Activated naive CD8-positive, alpha-beta T cell treated with anti-CD3 and anti-CD28 coated beads, Interleukin-2, amount 50 U/mL, for 24 hours (primary cell): ENCODE measurements at places on chromosomes 3 and 15.

DNA sequence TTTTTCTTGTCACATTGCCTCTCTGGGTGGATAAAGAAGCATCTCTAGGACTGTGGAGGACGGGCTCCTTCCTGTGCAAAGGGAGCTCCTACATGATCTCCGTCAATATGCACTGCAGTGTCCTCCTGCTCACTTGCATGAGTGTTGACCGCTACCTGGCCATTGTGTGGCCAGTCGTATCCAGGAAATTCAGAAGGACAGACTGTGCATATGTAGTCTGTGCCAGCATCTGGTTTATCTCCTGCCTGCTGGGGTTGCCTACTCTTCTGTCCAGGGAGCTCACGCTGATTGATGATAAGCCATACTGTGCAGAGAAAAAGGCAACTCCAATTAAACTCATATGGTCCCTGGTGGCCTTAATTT is 478 bp downstream of the GPR15 start:
- no peak for DNase-seq

- DNase-seq = no peak
Observed at GRCh38 chr3:16309558-16309957, 44.5 kb downstream of the OXNAD1 start.

DNA sequence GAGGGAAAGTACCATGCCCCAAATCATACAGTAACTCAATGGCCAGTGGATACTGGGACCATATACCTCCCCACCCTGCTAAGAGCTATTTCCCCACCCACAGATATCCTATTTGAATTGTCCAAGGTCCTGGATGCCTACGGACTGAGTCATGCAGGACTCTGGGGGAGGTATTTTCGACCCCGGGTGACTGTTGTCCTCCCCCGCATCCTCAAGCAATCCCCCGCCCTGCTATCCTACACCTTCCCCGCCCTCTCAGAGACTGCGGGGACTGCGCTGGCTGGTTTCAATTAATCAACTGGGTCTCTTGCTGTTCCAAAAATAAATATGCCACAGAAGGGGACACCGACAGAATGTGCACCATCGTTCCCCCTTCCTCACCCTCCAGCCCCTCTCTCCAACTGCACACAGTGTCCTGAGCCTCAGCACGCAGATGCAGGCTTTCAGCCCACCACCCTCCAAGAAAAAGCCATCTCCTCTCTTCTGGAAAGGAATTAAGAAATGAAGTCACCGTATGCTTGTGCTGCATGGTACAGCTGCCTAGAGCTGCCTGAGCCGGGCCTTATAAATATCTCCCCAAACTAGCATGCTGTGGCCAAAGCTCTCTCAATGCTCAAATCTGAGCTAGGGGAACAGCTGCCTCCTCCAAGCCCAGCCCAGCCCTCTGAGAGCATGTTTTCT is 8.1 kb downstream of the CAV3 start:
- DNase-seq = no peak

GRCh38 chr3:129622933-129623332 is 16.5 kb upstream of the PLXND1 start:
- DNase-seq = no peak

DNA sequence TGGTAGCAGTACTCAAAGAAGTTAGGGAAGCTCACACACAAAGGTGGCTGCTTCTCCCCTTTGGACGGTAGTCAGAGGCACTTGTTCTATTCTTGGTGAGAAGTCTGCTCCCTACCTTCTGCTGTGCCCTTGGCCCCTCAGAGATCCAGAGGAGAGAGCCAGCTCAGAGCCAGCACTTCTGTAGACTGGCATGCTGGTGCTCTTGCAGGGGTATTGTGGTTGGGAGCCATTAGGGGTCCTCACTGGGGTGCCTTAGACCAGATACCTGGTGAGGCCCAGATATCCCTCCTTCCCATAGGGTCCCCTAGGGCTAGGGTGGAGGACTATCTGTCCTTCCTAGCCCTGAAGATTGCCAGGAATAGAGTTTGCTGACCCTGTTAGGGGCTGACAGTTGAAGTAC is 140.6 kb downstream of the EEFSEC start:
- DNase-seq = no peak
